ENCODE measurements at places on chromosomes 3 and 15. TPM values are rescaled to one million over a fixed set of nuclear protein-coding genes. Genes with fewer than 3 reads are reported as not detected.

GRCh38 chr3:146283781-146284445 is 33.0 kb upstream of the PLSCR4 start:
- no peak for DNase-seq

DNA sequence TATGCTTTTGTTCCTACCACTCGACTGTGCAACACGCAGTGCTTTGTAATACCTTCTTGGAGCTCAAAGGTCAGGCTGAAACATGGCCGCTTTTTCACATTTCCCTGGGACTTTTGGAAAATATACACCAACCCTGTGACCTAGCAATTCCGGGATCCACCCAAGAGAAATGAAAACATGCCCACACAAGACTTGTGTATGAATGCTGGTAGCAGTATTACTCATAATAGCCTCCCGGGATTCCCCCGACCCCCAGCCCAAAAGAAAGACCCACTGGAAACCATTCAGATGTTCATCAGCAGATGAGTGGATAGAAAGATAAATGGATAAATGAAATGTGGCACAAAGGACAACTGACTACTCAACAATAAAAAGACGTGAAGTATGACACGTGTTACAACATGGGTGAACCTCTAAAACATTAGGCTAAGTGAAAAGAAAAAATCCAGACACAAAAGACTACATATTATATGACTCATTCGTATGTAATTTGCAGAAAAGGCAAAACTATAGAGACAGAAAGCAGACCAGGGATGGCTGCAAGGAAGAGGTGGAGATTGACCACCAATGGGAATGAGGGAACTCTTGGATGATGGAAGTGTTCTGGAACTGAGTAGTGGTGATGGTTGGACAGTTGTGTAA is 104.1 kb downstream of the PGPEP1L start:
- DNase-seq = no peak

GRCh38 chr15:91956026-91956723 is 102.7 kb downstream of the SLCO3A1 start:
- no peak for DNase-seq

DNA sequence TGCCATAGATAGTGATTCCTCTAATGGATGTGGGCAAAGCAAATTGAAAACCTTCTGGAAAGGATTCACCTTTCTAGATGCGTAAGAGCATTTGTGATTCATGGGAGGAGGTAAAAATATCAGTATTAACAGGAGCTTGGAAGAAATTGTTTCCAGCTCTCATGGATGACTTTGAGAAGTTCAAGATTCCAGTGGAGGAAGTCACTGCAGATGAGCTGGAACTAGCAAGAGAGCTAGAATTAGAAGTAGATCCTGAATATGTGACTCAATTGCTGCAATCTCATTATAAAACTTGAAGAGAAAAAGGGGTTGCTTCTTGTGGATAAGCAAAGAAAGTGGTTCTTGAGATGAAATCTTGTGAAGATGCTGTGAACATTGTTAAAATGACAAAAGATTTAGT is 88.0 kb upstream of the ACKR4 start:
- no peak for DNase-seq

GRCh38 chr3:58122936-58123700 is 87.7 kb downstream of the DNASE1L3 start:
- no peak for DNase-seq

DNA sequence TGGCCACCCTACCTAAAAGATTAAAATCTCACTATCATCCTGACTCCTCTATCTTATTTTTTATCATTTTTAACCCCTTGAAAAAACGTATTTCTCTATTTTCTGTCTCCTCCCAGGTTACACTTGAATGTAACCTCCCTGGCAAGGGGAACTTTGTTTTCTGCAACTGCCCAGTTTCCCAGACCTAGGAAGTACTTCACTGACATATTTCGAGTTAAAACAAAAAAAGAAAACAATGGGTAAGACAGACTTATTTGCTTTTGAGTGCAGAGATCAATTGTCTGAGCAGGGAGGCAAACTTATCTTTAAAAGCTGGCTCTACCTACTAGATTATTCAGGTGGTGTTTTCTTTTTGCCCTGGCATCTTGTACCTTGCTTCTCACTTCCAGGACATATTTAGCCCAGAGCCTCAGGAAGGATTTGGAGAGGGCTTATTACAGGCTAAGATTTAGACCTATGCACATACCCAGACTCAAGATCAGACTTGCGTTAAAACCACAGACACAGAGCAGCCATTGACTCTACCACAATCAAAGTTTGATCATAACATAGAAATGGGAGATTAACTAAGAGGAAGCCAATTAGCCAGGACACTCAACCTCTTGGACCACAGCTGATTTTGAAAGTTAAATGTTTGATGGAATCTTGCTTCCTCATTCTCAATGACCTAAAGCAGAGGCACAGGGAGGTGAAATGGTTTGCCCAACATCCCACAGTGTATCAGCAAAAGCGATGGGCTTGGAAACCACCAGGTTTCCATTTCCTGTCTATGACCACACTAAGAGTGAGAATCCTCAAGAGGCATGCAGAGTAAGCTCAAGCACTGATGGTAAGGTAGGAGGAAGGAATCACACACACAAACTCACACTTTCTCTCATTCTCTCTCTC is 169.5 kb upstream of the THBS1 start:
- DNase-seq = no peak

GRCh38 chr15:47551079-47551478 is 166.2 kb upstream of the SEMA6D start:
- DNase-seq = no peak

GRCh38 chr3:94482686-94483085 is 419.8 kb downstream of the NSUN3 start:
- DNase-seq = no peak

DNA sequence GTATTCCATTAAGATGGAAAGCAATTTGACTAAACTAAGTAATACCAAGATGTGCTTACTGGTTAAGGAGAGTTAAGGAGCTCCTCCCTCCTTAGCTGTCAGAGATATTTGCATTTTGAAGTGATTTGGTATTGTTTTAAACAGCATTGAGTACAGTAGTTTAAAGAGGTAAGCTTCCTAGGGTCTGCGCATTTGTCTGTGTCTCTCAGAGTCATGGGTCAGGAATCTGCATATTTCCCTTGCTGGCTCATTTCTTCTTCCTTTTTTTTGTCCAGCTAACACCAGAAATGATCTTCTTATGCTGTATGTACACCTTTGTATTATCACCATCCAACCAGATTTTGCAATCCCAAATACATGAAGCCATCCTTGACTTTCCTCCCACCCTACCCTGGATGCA is 163.0 kb upstream of the BFSP2 start:
- no peak for DNase-seq

DNA sequence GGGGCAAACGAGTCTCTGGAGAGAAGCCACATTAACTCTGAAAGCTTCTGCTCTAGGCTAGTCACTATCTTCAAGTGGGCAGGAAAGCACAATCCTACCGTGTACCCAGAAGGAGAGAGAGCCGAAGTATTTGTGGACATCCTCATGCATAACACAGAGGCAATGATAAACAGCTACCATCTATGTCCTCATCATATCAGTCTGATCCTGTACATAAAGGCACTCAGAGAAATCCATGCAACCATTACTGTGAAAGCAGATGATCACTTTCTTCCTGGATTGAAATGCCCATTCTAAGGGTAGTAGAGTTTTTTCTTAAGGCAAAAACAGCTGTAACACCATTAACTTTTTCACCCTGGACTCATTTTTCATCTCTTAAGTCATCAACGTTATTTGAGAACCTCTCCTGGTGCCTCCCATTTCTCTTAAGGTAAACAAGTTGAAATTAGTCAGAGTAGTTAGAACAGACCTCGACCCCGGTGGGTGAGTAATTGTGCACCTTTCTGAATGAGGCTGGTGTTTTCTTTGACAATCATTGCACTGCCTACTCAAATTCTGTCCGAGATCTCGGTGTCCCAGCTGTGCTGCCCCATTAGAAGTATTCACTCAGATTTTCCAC is 327.4 kb downstream of the SHQ1 start:
- no peak for DNase-seq

- no peak for DNase-seq
Observed at GRCh38 chr15:90982135-90982534, 12.2 kb downstream of the PRC1 start.

DNA sequence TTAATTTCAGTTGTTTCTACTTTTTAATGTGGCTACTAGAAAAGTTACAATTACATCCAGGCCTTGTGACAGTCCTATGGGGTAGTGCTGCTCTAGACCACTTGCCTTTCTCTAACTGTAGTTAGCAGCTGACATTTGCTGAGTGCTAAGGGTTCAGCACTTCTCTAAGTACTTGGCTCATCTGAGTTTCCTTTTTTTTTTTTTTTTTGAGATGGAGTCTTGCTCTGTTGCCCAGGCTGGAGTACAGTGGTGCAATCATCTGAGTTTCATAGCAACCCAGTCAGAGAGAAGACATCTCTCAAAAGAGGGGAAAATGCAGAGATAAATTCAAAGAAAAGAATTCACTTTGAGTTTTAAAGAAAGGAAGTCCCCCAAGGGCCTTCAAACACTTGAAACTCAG is 130.8 kb downstream of the MYLK start:
- DNase-seq = no peak

DNA sequence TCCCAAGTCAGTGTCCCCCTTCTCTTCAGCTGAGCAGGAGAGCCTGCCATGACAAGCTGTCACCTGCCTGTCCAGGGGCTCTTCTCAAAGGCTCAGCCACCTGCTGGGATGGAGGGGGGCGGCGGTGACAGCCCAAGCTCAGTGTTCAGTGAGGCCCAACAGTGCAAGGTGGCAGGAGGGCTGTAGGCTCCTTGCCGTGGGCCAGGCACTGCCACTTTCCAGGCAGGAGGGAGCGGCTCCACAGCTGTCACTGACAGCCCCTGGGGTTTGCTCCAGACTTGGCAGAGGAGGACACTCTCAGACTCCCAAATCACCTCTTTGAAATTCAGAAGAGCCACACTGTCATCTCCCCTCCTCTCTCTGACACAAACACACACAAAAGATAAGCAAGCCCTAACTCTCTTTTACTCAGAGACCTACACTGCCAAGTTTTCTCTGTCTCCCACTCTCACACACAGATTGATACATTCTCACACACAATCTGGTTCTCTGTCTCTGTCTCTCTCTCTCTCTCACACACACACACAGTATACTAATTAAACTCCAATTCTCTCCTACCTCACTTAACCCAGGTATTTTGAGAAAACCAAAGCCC is 443.3 kb downstream of the EPHB1 start:
- DNase-seq = no peak

- DNase-seq = no peak
Observed at GRCh38 chr15:43974852-43975251, 148.1 kb downstream of the WDR76 start.

DNA sequence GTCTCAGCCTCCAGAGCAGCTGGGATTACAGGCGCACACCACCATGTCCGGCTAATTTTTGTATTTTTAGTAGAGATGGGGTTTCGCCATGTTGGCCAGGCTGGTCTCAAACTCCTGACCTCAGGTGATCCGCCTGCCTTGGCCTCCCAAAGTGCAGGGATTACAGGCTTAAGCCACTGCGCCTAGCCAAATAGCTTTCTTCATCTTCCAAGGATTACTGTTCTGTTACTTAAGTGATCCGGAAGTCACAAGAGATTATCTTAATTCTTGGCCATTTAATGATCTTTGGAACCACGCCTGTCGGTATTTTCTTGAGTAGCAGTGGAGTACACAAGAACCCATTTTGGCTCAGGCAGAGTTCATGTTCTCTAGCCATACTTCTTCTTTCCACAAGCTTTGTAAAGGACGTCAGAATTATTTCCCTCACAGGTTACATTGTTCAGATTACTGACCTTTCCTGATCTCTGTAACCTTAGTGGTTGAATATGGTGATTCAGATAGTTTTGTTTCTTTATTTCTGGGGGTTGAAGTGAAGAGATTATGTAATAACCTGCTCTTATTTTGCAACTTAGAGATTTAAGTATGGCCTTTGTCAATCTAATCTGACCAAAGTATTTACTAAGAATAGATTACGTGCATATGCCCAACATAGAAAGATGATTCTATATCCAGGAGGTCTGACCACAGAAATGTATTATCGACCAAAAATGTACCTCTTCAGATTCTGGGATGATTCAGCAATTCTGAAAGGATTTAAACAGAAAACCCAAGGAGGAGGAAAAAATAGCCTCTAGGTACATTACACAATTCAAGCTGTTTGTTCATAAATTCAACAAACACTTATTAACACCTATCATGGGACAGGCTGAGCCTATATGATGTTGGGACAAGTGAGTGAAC is 132.2 kb downstream of the GREM1 start:
- DNase-seq = no peak

GRCh38 chr15:57555270-57555669 is 36.4 kb upstream of the MYZAP start:
- DNase-seq = no peak

- no peak for DNase-seq
Observed at GRCh38 chr3:36653095-36653494, 111.3 kb downstream of the DCLK3 start.

DNA sequence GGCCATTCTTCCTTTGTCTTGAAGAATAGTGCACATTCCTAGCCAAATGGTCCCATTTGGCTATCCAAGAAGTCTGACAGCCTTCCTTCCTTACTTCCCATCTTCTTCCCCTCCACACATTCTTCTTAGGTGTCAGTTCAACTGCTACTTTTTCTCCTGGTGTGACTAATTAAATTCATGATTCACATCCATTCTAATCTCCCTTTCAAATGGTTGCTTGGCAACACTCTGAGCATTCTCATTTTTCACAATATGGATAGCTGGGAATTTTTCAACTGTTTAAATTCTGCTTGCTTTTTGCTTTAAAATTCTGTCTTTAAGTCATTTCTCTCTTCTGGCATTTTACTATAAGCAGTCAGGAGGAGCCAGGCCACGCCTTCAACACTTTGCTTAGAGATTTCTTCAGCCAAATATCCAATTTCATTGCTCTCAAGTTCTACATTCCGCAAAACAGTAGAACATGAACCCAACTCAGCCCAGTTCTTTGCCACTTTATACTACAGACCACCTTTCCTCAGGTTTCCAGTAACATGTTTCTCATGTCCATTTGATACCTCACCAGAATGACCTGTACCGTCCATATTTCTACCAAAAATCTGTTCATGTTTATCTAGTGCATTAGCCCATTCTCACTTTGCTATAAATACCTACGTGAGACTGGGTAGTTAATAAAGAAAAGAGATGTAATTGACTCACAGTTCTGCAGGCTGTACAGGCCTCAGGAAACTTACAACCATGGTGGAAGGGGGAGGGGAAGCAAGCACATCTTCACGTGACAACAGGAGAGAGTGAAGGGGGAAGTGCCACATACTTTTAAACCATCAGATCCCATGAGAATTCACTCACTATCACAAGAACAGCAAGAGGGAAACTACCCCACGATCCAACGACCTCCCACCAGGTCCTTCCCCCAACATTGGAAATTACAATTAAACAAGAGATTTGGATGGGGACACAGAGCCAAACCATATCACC is 31.9 kb upstream of the MCF2L2 start:
- no peak for DNase-seq

DNA sequence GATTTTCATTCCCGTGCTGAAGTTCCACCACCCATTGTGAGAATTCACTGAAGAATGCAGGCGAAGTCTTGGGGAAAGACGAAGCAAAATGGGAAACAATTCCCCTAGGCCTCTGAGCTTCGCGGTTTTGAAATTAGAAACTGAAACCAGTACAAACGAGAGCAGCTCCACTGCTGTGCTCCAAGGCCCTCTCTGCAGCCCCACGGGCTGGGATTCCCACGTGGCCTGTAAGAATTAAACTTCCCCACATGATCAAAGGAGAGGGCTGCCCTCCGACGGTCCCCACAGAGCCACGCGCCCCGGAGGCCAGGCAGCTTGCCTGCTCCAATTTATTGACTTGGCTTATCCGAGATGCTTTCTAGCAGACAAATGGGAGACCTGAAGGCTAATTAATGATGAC is 144.0 kb downstream of the GREM1 start:
- no peak for DNase-seq

The PLA2G4E gene
- total RNA-seq = not detected

The COL6A6 gene
- total RNA-seq = 0.03 TPM

The DLL4 gene
- total RNA-seq = 3.7 TPM

The BFSP2 gene
- not detected for total RNA-seq

The C3orf80 gene
- total RNA-seq = 0.10 TPM

The FBXO40 gene
- total RNA-seq = 0.03 TPM
